Glomerular endothelial cell (primary cell): ENCODE measurements at places on chromosomes 11 and 22. TPM values are rescaled to one million over a fixed set of nuclear protein-coding genes. Genes with fewer than 3 reads are reported as not detected.

AQP11 gene
- 0.18 TPM in 1 of 2 replicates, not detected in the other for total RNA-seq

DNA sequence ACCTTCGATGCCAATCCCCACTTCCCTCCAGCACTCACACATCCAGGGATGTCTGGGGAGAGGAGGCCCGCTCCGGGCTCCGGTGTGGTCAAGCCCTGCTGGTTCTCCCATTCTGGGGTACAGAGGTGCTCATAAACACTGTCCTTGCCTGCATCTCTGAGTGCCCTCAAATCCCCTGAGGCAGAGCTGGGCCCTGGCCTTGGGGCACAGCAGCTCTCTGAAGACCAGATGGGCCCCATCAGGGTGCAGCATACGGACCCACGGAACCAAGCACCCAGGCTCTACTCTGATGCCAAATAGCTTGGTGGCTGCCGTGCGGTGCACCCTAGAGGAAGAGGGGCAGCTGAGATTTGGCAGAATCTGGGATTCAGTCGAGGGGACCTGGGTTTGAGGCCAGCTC is 35.7 kb upstream of the NNMT start:
- DNase-seq = no peak

- DNase-seq = no peak
These were observed 83.7 kb downstream of the BLID start for GRCh38 chr11:122032317-122032716.

DNA sequence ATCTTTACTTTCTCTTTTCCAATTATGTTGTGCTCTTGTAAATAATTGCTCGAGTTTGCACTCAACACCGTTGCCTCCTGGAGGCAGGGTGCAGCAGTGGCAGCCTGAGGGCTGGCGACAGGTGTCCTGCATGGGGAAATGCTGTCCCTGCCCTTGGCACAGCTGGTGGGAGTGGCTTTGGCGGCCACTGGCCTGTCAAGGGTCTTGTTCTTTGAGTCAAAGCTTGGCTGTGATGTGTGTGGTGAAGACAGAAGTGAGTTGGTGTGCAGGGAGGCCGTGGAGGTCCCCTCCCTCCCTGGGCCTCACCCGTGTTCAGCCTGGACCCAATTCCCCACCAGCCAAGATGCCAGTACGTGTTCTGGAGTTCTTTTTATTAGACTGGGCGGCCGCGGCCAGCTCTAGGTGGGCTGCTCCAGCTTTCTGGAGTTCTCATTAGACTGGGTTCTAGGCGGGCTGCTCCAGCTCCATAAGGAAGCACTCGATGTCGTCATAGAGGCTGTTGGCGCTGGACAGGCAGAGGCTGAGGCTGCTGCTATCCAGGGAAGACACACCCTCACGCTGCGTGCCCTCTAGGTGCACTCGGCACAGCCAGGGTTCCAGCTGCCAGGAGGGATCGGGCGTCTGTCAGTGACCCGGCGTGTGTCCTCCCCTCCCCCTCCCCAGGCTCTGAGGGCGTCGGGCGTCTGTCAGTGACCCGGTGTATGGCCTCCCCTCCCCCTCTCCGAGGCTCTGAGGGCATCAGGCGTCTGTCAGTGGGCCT is 3.4 kb downstream of the IRF7 start:
- DNase-seq = no peak

GRCh38 chr11:1881442-1882264 is 10.0 kb downstream of the PRR33 start:
- no peak for DNase-seq

DEUP1 gene
- total RNA-seq = not detected in 2 replicates

SLC15A3 gene
- 8.8 and 21.5 TPM in 2 replicates for total RNA-seq

DNA sequence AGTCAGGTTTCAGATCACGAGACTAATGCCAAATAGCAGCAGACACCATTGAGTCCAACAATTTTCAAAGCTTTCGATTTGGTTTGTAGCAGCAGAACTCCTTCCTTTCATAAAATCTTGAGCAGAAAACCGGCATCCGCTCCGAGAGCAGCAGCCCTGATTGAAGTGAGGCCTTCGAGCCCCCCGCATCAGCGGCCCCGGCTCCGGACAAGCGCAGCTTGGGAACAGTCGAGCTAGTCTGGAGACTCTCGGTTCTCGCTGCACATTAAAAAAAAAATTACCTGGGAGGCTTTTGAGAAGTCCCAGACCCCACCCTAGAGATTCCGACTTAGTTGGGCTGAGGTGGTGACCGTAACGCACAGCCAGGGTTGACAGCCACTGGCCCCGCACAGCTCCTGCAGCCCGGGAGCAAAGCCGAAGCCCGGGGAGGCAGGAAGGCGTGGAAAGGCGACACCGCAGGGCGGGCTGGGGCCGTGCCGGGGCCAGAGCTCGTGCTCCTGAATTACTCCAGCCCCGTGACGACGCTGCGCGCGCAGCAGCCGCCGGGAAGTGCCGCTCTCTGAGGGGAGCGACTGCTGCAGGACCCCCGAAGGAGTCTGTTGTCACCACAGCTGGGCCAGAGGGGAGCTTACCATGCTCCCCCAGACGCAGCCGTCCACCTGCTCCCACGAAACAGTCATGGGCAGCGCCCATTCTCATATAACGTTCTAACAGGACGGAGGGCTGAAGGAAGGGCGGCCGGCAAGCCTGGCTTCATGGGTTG is 57.8 kb downstream of the SPATA19 start:
- no peak for DNase-seq

GRCh38 chr11:119432484-119433357 is 9.7 kb upstream of the THY1 start:
- no peak for DNase-seq

DNA sequence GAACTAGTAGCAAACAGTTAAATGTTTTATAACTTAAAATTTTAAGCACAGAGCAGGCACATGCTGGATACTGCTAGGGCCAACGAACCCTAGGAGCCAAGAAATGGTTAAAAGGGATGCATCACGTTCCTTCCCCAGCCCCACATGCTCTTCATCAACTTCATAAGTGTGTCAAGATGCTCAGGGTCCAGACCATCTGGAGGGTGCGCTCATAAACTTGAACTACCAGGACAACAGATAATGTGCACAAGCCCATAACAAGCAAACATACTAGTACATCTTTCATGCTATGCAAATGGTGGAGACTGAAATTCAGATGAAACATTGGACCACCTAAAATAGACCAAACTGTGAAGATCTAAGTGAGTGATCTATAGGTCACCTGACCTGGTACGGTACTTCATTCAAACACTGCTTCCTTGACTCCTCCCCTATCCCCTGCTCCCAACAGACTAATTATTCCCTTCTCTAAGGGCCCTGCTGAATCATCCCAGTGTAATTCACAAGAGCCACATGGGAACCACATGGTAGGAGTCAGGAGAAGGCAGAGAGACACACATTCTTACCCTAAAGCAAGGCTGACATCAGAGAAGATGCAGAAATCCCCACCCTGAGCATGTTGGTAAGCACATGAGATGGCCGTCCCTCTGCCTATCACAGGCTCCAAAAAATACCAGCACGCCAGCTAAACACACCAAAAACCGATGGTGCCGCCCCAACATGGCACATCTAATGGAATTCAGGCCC is 83.9 kb downstream of the ETS1 start:
- DNase-seq = no peak

DNA sequence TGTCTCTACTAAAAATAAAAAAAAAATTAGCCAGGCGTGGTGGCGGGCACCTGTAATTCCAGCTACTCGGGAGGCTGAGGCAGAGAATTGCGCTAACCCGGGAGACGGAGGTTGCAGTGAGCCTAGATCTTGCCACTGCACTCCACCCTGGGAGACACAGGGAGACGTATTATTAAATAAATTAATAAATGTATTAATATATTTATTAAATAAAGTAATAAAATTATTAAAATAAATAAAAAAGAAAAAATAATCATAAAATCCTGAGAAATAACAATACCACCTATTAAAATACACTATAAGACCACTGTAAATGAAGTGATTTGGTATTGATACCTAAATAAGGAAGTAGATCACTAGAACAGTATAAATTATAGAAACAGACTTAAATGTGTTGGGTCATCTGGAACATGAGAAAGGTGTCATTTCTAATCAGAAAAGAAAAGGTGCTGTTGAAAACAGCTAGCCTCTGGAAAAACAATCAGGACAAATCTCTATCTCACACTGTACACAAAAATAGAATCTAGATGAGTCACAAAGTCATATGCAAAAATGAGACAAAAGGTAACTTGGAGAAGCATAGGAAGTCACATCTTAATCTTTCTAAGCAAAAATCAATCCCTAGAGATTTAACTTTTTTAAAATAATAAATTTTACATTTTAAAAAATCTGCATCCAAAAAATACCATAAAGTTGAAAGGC is 43.2 kb upstream of the UBASH3B start:
- DNase-seq = no peak

KRTAP5-10 gene
- total RNA-seq = not detected in 2 replicates

GRCh38 chr11:96287822-96288439 is 55.1 kb downstream of the MAML2 start:
- no peak for DNase-seq

OR51B4 gene
- not detected in 2 replicates for total RNA-seq

DNA sequence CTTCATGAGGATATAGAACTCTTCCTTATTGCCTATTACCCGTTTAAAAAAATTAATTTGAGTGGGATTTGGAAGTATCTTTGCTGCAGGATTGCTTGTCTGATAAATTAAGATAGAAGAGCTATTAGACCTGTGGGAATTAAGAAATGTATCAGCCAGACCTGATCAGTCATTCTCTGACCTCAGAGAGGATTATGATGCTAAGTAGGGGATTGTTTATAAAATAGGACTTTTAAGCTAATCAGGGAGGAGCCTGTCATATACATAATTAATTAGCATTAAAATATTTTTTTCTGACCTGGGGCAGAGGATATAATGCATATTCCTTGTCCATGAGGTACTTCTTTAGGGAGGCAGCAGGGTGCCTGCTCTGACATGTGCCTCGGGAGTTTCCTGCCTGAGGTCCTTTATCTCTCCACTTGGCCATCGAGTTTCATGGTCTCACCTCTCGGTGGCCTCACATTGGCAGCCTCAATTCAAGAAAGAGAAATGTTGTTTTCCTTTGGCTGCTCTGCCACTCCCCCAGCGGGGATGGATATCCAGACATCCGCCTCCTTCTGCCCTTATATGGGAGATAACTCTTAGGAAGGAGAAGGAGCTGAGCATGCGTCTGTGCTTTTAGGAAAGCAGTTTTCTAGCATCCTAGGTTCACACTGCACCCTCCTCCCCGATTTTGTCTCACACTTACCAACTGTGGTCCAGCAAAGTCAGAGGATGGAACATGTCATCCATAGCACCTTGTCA is 41.1 kb downstream of the DIXDC1 start:
- DNase-seq = no peak

- no peak for DNase-seq
These were observed 6.9 kb upstream of the CATSPER1 start for GRCh38 chr11:66032957-66033735.

- no peak for DNase-seq
These were observed 21.8 kb downstream of the MYO7A start for GRCh38 chr11:77149716-77150392.

CD3G gene
- total RNA-seq = not detected in 2 replicates

AP2A2 gene
- 93.7 and 129 TPM in 2 replicates for total RNA-seq

TIMM10 gene
- total RNA-seq = 31.9 and 35.0 TPM in 2 replicates

GRCh38 chr11:31879681-31880080 is 68.6 kb upstream of the PAX6 start:
- no peak for DNase-seq

DNA sequence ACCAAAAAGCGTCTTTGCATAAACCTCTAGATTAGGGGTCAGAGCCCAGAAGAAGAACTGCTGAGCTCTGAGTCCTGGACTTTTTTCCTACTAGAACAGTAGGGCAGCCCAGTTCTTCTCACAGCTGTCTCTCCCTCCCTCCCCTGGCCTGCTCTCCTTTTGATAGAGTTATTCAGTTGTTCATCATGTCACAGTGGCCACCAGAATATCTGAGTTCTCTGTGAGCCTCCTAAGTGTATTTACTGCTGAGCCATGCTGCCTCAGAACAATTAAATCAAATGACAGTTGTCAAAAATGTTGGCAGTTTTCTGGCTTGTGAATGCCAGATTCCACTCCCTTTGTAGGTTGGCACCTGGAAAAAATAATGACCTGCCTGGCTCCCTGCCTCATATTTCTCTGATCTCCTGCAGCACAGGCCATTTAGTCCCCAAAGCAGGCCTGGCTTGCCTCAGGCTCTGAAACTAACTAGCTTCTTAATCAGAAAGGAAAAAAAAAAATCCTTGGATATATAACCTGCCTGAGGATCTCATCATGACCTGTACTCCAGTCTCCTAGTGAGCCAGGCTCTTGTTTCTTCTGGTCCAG is 377.4 kb upstream of the LARGE1 start:
- DNase-seq = no peak
